ENCODE measurements at places on chromosomes 3 and 15. TPM values are rescaled to one million over a fixed set of nuclear protein-coding genes. Genes with fewer than 3 reads are reported as not detected.

POLQ gene
- 11.9 TPM for total RNA-seq

RTP1 gene
- not detected for total RNA-seq

MME gene
- total RNA-seq: 1.6 TPM

CAPN3 gene
- total RNA-seq: 0.31 TPM

ARPP21 gene
- not detected for total RNA-seq

ROBO2 gene
- 1.3 TPM for total RNA-seq

FSIP1 gene
- 1.4 TPM for total RNA-seq

- no peak for DNase-seq
Observed at GRCh38 chr15:61890106-61890505, 170.1 kb downstream of the VPS13C start.

DNA sequence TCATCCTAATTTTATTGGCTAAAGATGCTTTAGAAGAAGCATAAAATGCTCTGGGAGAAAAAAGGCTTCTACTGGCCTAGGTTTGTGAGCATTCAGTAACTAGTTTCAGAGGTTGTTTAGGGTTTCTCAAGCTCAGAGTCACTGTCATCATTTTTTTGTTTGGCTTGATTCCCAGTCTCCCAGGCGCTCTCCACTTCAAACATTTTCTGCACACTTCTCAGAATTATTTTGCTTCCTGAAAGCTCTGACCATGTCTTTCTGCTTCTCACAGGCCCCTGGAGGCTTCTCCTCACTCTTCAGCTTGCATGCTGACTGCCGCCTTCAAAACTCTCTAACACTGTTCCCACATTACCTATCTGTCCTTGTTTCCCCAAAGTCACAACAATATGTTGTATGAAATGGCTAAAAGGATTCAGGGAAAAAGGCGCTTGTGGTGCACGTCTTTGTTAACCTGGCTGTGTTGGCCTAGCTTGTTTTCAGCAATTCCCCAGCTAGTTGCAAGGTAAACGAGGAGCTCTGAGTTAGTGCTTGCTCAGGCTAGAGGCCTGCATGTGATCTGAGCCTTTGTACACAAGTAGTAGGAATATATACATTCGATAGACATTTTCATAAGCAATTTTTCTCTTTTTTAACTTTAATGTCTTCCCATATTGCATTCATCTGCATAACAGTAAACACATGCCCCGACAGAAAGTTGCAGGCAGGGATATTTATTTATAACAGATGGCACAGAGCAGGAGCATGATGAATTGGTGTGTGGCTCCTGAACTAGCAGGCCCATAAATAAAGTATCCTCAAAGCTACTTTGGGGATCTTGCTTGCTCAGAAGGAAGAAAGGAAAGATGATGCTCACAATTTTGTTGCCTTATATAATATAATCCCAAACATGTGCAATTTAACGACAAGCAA, 129.2 kb upstream of the DPH6 start:
- no peak for DNase-seq

DNA sequence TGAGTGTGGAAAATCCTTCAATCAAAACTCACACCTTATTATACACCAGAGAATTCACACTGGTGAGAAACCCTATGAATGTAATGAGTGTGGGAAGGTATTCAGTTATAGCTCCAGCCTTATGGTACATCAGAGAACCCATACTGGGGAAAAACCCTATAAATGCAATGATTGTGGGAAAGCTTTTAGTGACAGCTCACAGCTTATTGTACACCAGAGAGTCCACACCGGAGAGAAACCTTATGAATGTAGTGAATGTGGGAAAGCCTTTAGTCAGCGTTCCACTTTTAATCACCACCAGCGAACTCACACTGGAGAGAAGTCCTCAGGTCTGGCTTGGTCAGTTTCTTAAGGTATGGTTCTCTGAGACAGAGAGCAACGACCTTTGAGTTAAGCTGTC, 13.7 kb upstream of the ZNF660 start:
- DNase-seq: no peak

DNA sequence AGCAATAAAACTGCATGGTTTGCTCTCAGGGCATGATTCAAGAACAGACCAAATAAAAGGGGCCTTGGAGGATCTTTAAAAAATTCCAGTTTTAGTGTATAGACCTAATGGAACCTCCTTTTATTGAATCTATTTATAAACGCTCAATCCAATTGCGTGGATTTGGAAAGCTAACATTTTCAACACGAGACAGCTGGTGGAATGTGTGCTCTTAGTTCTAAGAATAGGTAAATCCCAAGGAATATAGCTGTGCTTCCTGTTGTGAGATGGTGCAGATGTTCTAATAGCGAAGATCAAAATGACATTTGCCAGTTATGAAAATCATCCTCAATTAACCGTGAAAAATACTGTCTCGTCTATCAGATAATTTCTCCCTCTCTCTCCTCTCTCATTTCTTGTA, 192.5 kb downstream of the ATP10A start:
- DNase-seq: no peak

DNA sequence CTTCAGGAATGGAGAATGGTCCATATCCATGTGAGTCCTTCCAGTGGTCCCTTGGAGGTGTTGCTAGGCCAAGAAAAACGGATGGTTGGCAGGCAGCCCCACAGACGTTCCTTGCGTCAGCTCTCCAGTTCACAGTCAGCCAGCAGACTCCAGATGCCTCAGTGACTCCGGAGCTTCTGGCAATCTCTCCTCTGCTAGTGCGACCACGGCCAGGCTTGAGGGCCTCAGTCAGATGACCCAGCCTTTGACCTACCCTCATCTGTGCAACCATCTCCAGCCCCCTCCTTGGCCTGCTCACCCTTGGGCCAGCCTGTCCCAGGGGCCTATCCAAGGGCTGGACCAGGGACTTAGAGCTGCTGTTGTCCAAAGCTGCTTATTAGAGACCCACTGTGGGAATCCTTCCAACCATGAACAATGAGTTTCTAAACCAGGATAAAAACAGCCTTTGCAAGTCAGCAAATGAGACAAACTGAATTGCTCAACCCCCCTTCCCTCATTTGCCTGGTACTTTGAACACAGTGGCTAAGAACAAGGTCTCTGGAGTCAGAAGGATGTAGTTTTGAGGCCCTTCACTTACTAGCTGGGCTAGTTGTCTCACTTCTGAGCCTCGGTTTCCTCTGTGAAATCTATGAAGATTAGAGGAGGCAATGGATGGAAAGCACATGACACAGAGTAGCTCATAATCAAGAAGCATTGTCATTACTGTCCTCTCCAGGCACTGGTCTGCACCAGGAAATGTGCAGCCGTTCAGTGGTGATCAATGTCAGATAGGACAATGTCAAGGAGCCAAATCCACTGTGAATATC, 44.8 kb downstream of the ANP32A start:
- DNase-seq: no peak

GRCh38 chr3:125136515-125136914, 76.0 kb downstream of the SLC12A8 start:
- no peak for DNase-seq

- no peak for DNase-seq
Observed at GRCh38 chr15:85457392-85457968, 77.1 kb downstream of the AKAP13 start.

- DNase-seq: no peak
Observed at GRCh38 chr3:52001443-52001974, 5.8 kb upstream of the RPL29 start.

DNA sequence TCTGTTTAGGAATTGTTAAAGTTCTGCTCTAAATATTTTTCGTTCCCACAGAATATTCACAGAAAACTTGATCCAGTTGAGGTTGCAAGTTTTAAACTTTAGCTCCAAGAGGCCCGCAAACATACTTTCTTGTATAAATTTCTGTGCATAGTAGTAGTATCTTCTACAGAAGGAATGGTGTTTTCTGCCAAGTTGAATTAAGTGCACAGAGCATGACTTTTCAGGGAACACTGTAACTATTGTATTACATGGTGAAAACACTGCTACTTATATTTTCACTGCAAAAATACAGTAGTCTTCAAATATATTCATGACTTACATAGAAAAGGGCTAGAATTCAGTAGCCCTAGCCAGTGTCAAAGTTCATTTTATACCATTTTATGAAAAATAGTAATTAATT, 67.0 kb downstream of the SUCNR1 start:
- no peak for DNase-seq

DNA sequence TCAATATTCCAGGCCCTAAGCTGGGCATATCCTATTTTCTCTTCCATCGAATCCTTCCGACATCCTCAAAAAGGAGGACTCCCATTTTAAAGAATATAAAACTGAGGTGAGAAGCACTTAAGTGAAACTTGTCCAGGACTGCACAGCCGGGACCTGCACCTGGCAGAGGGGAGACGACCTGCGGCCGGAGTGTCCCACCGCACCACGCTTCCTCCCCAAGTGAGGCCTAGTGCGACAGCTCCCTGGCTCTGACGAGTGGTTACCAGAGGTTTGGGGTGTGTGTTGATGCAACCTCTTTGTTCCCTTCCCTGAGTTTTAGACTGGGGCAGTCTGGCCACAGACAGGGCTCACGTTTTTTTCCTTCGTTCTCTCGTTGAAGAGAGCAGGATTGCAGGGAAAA, 24.9 kb upstream of the ATP2B2 start:
- no peak for DNase-seq

DNA sequence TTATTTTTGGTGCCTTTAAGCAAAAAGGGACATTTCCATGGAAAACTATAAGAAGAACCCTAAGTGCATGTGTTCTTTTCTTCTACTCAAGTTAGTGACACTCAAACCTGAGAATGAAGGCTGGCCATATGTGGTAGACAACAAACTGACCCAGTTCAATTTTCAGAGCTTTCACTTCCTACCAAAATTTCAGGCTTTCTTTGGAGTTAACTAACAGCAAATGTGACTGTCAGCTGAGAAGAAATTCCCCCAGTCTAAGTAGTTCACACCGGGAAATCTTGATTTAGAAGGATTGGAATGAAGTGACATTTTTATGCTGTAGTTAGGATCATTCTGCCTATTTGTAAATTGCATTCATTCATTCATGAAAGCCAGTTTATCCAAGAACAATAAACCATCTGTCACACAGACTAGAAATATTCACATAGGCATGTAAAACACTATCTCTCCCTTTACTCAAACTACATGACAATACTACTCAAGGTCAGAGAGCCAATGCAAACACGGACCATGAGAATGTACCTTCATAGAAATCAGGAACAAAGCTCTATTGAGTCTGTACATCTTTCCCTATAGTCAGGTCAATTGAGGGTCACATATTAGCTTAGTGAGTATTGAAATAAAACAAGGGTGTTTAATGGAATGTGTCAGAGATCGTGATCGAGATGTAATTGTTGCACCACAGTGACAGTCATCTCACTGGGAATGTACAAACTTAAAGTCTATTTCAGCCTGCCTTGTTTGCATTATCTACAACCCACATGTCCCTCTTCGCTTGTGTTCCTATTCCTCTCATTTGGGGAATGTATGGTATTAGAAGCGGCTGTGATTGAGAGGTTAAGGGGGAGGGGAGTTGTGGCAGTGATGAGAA, 113.8 kb upstream of the TGFBR2 start:
- DNase-seq: no peak

- no peak for DNase-seq
Observed at GRCh38 chr3:98573181-98573728, 20.2 kb downstream of the CPOX start.

DNA sequence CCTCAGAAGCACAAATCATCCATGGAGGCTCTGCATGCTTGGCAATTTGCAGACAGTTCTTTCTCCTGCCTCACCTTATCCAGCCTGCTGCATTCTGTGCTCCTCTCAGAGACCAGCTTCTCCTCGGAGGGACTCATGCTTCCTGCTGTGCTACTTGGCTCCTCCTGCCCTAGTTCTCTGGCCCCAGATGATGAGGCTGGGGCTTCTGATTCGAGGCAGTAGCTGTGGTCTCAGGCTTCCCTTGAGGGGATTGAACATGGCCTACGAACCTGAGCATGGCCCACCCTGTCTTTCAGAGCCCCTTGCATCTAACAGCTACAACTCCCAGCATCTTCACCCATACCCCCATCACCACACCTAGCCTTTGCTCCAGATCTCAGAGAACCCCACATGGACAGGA, 6.7 kb downstream of the VIPR1 start:
- DNase-seq: no peak
